ENCODE measurements at places on chromosomes 4 and X.

DNA sequence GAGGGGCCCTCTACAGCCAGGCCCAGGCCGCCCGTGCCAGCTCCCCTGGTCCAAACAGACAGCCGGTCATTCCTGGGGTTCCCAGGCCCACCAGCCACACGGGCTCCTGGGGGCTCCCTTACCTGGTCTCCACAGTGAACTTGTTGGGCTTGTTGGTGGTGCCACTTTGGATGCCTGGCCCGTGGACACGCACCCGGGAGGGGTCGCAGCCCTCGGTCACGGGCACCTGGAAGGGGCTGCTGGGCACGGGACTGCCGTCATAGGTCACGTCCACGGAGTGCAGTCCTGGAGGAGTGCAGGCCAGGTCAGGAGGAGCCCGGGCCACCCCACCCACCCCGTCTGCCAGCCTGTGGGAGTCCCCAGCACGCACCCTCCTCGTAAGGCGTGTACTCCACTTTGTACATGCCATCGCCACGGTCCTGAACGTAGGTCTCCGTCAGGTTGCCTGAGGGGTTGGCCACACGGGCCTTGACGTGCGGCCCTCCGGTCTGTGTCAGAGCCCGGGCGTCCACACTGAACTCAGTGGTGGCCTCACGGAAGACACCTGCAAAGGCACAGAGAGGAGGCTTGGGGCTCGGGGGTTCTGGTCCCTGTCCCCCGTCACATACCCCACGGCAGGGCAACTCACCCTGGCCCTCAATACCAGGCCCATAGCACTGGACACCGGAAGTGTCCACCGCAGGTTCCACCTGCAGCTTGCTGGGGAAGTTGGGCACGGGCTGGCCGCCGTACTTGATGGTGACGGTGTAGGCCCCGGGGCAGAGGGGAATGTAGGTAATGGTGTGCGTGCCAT is 14.9 kb downstream of the FLNA start:
- DNase-seq: no peak

- no peak for DNase-seq
Measured at GRCh38 chr4:159105761-159106243, 2.9 kb downstream of the RAPGEF2 start.

DNA sequence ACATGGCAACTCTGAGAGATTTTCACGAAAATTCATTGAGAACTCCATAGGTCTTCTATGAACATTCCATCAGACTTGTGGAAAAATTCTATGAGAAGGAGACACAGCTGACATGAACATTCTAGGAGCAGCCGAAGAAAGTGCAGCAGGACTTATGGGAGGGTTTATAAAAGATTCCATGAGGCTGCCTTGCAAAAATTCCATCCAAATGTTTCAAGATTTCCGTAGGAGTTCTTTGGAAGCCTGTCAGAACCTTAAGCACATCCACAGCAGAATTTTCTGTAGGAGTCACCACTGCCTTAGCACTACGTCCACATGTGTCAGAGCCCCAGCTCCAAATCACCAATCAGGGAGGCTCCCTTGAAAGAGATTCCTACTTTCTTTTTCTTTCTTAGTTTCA is 67.0 kb upstream of the MSX1 start:
- DNase-seq: no peak

DNA sequence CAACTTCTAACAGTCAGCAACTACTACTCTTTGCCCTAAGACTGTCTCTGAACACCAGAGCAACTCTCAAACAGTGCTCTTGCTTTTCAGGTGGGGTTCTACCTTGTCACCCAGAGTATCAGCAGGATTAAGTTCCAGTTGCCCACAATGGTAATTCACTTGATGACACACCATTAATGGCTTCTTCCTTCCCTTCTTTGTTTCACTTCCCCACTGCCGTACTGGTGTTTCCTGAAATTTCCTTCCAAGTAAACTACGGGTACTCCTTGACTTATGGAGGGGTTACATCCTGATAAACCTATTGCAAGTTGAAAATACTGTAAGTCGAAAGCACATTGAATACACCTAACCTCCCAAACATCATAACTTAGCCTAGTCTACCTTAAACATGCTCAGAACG is 36.6 kb upstream of the PDK3 start:
- DNase-seq: no peak

- DNase-seq: no peak
Measured at GRCh38 chr4:178426871-178427270, 984.6 kb upstream of the AGA start.

- no peak for DNase-seq
Measured at GRCh38 chr4:98746530-98746929, 88.1 kb upstream of the TSPAN5 start.

DNA sequence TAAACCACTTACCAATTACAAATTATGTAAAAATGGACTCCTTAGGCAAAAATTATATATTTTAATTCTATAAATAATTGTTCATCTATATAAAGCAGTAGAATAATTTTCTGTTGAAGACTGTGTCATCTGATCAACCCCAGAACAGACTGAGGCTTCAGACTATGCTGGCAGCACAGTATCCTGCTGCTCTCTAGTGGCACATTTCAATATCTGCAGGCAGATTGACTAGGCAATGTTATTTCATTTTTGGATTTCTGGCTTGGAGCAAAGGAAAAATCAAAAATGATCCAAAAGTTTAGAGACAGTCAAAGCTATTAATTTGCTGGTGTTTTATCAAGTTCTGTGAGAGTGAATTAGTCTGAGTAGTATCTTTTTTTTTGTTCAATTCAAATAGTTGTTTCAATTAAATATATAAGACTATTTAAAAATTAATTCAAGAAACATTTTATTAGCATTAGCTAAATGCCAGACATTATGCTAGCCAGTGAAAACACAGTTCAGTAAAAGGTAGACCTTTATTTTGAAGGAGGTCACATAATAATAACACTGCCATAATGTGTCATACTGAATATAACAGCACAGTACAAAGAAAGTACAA is 21.3 kb upstream of the SULT1E1 start:
- no peak for DNase-seq

GRCh38 chr4:129064717-129065116 is 28.6 kb downstream of the SCLT1 start:
- no peak for DNase-seq

GRCh38 chr4:87901422-87901992 is 68.7 kb downstream of the MEPE start:
- DNase-seq: no peak

DNA sequence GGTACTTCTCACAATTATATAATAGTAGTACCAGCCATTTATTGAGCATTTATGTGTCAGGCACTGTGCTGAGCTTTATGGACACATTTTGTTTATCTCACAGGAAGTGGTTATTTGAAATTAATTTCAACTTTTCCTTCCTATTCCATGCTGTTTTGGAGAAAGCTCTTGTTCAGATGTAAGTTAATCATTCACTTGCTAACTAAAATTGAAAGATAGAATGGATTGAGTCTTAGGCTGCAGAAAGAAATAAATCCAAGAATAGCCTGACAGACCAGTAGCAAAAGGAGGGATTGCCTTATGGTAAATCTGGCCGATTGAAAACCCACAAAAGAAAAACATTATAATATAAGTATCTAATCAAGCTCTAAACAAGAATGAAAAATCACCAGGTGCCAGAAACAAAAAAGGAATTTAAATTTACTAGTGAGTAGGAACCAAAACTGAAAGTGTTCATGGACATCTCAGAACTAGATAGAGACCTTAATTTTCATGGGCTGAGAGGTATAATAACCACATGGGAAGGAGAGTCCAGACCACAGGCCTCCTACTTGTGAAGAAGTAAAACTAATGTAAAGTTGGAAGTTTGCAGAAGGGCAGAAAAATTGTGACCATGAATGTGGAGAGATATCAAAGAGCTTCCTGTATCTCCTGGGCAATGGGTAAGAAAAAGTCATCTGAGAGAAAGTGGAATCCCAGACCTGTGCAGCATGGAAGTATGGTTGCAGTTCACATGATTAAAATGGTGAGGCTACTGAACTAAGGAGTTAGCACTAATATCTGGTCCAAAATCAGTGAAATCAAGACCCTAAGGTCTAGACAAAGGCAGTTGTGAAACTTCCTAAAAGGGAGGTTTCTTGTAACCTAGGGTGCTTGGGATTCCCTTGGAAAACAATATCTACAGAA is 38.0 kb downstream of the RADX start:
- DNase-seq: no peak

- DNase-seq: no peak
Measured at GRCh38 chr4:184433258-184433892, 41.0 kb downstream of the IRF2 start.

Measured in effector CD8-positive, alpha-beta T cell (primary cell).